ENCODE measurements at places on chromosomes 7 and 10. TPM values are rescaled to one million over a fixed set of nuclear protein-coding genes. Genes with fewer than 3 reads are reported as not detected.

Gene SORCS1
- total RNA-seq, result 38.0 TPM

Gene CALHM1
- 0.20 TPM for total RNA-seq

Gene MYOZ1
- 4.2 TPM for total RNA-seq

Gene NPSR1
- 0.11 TPM for total RNA-seq

Gene ZWINT
- 28.9 TPM for total RNA-seq

Data from spinal cord (tissue), 10 donors.